ENCODE measurements at places on chromosomes 1 and 21.

GRCh38 chr21:45029298-45029947 is 45.0 kb upstream of the ADARB1 start:
- peak; percentile 81 for DNase-seq

DNA sequence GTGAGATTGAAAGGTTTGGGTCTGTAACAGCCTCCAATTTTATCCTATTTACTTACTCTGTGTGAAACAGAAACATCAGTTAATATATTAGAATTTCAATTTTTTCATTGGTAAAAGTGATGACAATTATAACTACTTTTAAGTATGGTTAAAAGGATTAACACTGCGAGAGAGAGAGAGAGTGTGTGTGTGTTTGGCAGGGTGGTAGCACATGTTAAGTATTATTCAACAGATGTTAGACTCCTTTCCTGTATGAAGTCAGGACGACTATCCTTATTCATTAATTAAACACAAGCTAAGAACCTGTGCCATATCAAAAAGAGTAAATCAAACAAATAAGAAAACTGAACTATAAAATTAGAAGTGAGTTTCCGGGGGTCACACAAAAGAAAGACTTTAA is 662.5 kb downstream of the PLPP3 start:
- DNase-seq, result no peak

DNA sequence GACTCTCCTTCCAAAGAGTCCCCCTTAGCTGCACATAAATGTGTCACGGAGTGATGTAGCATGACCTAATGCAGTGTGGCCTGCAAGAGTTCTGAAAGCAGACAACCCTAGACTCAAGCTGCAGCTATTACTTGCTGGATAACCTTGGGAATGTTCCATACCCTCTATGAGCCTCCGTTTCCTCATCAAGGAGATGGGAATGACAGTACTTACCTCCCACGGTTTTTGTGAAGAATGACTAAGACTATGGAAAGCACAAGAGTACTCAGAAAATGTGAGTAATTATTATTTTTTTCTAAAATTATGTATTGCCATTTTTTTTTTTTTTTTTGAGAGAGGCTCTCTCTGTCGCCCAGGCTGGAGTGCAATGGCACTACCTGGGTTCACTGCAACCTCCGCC is 3.0 kb downstream of the TTC39A start:
- DNase-seq, result no peak

GRCh38 chr21:27070861-27071670 is 104.2 kb upstream of the ADAMTS5 start:
- DNase-seq, result no peak

DNA sequence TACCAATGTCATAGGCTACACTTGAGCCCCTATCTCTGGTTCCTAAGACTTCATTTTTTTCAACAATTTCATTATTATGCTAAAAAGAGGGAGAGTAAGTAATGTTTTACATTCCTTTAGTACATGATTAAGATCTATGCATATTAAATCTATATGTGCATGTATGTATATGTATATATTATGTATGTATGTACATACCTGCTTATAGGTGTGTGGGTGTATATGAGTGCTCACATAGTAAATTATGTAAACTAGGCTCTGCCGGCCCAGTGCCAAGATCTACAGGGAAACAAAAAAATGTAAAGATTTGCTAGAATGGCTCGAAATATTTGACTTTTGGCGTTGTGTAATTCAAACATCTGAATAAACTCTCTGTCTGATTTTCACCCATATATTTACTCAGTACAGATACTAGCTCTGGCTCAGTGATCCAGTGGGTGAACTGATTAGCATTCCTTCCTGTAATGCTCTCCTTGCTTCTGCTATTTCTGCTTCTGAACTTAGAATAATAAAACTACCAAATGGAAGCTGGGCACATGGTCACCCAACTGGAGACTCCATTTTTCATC is 113.1 kb upstream of the FGGY start:
- no peak for DNase-seq
